Caudate nucleus (tissue), 63 donors: ENCODE measurements at places on chromosomes 16 and 17.

DNA sequence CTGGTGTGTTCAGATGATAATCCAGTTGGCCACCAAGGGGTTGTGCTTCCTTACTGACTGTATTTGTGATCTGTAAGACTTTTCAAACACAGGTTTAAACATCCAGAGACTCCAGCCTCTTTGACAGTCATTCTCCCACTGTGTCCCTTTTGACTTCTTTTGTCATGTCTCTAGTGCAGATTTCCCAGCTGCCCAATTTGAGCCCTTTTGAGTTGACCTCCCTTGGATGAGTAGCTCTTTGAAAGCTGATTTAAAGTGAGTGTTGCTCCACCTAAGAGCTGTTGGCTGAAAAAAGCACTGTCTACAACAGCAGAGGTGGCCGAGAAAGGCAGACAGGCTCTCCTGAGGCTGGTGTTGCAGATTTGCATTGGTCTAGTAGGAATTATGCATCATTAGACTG, 188.4 kb upstream of the TBX2 start:
- no peak for DNase-seq

DNA sequence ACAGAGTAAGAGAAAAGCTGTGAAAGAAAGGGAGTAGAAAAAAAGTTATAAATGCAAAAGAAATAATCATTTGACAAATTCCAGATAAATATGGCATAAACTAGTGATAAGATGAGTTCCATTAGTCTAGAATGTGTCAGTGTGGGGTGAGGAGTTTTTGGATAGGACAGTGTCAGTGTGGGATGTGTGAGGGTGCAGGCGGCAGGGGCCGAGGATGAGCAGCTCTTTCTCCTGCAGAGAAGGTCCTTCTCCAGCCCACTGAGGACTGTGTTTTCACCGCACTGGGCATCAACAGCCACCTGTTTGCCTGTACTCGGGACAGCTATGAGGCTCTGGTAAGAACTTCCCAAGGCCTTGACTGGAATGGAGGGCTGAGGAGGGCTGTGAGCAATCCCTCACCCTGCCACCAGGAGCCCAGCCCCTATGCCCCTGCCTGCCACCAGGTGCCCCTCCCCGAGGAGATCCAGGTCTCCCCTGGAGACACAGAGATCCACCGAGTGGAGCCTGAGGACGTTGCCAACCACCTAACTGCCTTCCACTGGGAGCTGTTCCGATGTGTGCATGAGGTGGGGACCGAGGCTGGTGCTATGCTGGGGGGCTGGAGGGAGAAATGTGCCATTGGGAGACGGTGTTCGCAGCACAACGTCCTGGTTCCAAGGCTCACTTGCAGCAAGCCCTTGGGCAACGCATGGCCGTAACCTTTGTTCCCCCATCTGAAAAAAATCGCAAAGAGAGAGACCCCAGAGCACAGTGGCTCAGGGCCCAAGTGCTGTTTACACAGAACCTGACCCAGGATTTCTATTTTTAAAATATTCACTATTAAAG, 13.1 kb downstream of the RAPGEFL1 start:
- DNase-seq: no peak

- DNase-seq: no peak
Observed at GRCh38 chr17:56593646-56594319, at the start of gene NOG. Gene NOG, plus strand, starts transcription at chr17:56593699. Its CDS starts 525 bp downstream, at chr17:56594224.

DNA sequence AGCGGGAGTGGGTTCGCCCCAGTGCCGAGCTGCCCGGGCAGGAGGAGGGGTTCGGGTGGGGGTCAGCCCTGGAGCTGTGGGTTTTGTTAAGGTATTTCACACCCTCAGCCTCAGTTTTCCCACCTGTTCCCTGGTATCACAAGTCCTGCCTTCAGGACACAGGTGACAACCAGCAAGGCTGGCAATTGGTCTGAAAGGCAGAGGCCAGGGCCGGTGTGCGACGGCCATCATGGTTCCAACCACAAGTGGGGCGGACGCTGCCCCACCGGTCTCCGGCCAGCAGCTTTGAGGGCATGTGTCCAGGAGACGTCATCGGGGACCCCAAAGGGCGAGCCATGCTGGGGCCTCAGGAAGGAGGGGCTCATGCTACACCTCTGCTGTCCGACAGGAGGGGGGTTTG, 10.8 kb downstream of the ZNF469 start:
- DNase-seq: no peak

GRCh38 chr17:48177816-48178215, 70.2 kb downstream of the SNX11 start:
- no peak for DNase-seq

DNA sequence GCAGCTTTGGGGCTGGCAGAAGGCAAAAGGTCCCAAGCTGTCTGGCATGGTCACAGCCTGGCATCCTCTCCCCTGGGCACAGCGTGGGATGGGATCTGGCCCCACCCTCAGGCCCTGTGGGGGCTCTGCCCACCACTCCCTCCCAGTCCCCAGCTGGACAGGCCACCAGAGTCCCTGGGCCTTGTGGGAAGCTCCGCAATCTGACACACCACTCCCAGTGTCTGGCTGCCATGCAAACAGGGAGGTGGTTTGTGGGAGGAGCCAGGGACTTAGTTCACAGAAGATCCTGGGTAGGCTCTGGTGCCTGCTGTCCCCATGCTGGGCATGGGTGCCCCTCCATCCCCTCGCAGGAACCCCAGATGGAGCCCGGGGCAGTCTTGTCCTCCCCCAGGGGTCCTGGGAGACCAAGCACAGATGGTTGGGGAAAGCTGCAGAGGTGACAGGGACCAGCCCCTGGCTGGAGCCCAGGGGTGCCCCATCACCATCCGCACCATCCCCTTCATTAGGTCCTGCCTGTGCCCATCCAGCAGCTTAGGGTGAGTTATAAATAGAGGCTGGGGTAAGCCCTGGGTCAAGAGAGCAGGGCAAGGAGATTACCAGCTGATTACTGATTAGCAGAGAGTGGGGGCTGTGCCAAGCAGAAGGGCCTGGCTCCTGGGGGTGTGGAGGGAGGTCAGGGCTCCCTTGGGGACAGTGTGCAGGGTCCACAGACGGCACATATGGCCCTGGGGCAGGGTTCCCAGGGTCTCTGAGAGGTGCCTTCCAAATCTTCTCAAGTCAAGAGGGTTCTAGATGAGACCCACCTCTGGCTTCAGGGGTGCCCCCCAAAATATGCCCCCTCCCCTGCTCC, 6.2 kb downstream of the FSCN2 start:
- DNase-seq: no peak

GRCh38 chr16:87229230-87230188, 87.7 kb downstream of the C16orf95 start:
- no peak for DNase-seq

DNA sequence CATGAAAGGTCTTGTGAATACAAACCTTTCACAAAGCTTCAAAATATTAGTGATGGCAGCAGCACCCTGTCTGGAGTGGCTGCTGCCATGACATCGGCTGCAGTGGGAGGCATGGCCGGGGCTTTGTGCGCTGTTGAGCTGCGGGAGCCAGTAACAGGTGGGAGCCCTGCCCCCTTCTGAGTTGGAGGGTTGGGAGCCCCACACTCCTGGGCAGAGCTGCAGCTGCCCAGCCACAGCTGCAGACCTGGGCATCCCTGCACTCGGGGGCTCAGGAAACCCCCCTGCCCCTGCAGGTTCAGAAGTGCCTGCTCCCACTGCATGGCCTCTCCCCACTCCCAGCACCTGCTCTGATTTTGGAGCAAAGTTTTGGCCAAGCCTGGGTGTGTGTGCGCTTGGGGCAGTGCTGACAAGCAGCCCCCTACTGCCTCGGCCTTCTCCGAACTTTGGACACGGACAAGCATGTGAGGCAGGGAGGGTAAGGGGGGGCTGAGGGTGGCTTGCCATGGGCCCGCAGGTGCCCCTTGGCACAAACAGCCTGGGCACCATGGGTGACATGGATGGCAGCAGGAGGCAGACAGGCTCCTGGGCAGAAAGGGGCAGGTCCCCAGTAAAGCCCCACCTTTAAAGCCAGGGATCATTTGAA, 42.7 kb downstream of the IST1 start:
- DNase-seq: no peak

DNA sequence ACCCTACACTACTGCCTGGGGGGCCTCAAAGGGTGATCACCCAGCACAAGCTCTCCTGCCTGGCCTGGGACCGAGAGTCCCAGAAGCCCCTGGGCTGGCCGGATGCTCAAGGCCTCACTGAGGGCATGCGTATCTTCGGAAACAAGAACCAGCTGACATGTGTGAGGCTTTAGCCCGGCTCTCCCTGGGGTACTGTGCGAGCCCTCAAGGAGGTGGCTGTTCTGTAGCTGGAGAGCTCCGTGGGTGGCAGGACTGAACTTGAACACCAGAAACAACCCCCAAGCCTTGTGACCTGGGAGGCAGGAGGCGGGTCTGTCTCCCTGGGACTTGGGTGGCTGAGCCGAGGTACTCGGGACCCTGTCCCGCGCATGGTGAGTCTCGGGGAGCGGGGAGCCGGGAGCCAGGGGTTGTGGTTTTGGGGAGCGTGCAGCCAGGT, 7.0 kb downstream of the DPEP1 start:
- no peak for DNase-seq

- no peak for DNase-seq
Observed at GRCh38 chr16:76670125-76670857, 393.1 kb downstream of the CNTNAP4 start.

DNA sequence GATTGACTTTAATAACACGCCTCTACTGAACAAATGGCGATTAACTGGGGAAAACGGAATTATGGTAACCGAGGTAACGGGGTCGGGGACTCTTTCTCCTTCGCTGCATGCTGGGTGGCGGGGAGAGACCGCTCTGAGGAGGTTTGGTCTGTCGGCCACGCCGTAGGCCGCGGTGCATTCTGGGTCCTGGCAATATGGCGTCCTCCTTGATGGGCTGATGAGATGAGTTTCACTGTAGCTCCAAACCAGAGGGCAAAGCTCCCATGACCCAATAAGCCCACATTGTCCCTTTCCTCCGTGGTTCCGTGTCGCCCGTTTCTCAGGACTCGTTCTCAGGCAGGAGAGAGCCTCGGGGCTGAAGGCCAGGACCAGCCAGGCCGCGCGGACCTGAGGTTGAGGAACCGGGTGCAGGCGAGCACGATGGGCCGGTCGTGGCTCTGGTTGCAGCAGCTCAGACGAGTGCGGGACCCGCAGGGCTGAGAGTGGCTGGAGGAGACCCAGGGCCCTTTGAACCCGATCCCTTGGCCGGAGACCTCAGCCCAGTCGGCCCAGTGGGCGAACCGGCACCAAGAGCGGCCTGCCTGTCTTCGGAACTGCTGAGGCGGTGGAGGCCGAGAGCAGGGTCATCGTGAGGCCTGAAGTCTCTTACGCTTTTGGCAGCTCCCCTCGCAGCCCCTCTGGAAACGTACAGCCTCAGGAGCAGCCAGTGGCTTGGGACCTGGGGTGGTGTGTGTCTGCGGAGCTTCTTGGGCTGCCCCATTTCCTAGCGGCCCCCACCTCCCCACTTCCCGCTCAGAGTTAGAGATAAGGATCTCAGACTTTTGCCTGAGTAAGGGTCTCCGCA, at the start of gene RPTOR:
Gene RPTOR, plus strand, starts transcription at position 184 of the 844 bp plus-strand sequence. CDS start 792 bp downstream, outside the sequence.
- DNase-seq: peak; percentile 95

- DNase-seq: no peak
Observed at GRCh38 chr17:39213852-39214251, 11.9 kb downstream of the STAC2 start.

DNA sequence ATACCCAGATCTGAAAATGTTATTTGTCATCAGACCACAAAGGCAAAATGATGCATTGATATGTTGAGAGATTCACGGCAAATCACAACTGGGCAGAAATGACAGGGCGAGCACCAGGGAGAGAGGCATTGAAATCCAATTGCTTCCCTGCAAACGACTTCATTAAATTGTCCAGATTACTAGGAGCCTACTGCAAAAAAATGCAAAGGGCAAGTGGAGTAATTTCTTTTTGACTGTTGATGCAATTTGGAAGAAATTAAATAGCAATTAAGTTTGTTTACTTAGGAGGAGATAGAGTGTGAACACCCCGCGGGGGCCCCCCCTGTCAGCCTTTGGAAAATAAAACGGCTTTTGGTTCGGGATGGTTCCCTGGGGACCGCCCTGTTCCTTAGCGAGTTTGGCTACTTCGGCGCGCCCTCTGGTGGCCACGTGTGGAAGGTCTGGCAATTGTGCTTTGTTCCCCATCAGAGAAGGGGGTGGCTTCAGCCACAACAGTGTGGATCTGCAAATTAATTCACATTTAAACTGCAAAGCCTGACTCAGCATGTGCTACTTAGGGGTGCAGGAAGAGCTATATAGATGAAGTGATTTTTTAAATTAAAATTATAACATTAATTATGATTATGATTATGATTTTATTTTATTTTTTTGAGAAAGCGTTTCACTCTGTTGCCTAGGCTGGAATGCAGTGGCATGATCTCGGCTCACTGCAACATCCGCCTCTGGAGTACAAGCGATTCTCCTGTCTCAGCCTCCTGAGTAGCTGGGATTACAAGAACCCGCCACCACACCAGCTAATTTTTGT, 14.5 kb upstream of the TMC7 start:
- peak; percentile 78 for DNase-seq

GRCh38 chr17:17091856-17092756, 49.8 kb downstream of the MPRIP start:
- DNase-seq: no peak

- no peak for DNase-seq
Observed at GRCh38 chr16:14289692-14290340, 218.7 kb downstream of the MRTFB start.

- DNase-seq: peak; percentile 86
Observed at GRCh38 chr17:7857713-7858521, at the start of gene CYB5D1. Gene CYB5D1, plus strand, starts transcription at chr17:7858003. Its CDS starts 132 bp downstream, at chr17:7858135.

DNA sequence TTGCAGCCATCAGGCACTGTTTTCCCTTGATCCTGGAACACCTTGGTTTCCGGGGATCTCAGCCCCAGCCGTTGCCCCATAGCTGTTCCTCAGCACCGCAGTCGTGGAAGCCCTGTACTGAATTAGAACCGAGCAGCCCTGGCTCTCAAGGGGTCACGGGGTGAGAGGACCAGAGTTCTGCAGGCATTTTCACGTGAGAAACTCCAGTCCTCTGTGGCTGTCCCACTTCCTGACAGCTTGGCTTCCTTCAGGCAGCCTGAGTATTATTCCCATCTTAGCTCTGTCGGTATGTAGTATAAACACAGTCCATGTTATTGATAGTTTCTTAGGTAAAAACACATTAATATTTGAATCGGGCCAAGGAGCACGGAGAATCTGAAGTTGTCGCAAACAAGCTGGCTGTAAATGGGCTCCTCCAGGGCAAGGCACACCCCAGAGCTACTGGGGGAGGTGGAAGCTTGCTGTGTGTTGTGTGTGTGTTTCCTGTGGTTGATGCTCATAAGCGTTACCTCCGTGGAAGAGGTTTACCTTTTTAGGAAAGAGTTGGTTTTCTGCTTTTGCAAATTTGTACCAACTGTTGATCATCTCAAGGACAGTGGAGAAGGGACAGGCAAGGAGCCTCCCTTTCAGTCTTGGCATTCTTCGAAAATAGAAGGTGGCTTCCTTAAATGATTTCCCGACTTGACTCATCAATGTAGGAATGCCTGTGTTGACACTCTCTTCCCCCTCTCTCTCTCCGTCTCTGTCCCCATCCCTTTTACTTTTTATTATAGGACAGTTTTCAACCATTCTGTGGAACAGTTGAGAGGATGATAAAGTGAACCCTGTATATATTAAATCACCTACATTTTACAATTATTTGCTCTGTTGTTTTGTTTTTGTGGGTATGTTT, 208.9 kb upstream of the CHMP6 start:
- DNase-seq: no peak

DNA sequence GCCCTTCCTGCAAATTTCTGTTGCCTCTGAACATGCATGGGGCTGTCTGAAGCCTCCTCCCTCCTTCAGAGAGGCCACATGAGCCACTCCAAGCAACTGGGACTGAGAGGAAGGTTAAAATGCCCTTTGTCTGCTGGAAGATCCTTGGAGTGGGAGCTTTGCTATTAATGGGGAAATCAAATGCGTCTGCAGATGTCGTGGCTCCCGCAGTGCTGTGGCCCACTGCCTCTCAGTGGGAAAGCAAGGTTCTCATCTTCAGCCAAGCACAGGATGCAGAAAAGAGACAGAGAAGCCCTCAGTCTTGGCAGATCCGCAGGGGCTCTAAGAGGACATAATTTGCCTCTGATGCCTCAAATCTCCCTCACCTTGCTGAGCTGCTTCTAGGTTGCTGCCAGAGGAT, 34.8 kb downstream of the PEMT start:
- DNase-seq: no peak
